ENCODE measurements at places on chromosomes 3 and 15.
A peak's percentile ranks its signal among the peaks of the same experiment; 100 is the strongest.

- H3K27me3 ChIP-seq, result no peaks in the 10 kb centered on the region
- DNase-seq, result no peak
- H3K4me3 ChIP-seq, result no peak overlapping the region
- H3K27ac ChIP-seq, result no peak overlapping the region
Observed at GRCh38 chr3:165748094-165748493, 89.1 kb downstream of the BCHE start.

- DNase-seq, result no peak
- H3K27me3 ChIP-seq, result no peaks in the 10 kb centered on the region
- no peaks in the 10 kb centered on the region for H3K36me3 ChIP-seq
- no peaks in the 10 kb centered on the region for H3K4me1 ChIP-seq
Observed at GRCh38 chr3:190414297-190414696, 26.3 kb downstream of the CLDN16 start.

DNA sequence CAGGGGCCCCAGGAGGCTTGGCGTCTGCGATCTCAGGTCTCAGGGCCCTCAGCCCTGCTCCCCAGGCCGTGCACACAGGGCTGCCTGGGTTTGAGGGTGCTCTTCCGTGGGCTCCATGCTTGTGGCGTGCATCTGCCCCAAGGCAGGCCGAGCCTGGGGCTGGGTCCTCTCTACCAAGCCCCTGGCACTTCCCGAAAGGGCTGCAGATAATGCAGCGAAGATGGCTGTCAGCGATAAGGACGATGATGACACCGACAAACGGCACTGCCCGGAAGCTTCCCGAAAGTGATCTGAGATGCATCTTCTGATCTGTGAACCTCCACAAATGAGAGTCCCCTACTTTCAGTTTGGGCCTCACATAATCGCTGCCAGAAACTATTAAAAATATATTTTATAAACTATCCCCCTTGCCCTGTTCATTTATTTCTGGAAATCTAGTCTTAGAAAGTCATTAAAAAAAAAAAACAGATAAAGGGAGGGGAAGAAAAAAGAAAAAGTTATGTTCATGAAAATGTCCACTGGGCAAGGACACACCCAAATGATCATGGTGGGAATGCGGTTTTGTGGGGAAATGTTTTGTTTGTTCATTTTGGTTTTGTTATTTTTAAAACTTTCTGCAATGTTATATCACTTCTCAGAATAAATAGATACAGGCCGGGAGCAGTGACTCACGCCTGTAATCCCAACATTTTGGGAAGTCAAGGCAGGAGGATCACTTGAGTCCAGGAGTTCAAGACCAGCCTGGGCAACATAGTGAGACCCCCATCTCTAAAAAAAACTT lies 51.5 kb downstream of the RPN1 start:
- H3K4me3 ChIP-seq, result no peak overlapping the region
- no peaks in the 10 kb centered on the region for H3K36me3 ChIP-seq
- DNase-seq, result no peak

DNA sequence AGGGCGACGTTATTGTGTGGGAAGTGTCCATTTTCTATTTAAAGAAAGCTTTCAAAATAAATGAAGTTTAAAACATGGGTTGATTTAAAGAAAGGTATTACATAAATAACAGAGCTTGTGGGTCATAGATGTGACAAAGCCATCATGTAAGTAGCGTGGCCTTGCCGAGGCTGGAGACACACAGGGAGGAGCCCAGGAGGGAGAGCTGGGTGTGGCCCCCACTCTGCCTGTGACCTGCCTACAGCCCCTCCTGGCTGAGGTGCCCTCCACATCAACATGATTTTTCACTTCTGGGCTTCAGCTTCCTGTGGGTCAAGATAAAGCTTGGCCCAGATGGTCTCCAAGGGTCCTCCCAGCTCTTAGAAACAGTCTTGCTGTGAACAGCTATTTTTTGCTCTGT lies 12.5 kb upstream of the MGLL start:
- H3K27me3 ChIP-seq, result no peaks in the 10 kb centered on the region
- no peak for DNase-seq
- no peaks in the 10 kb centered on the region for H3K36me3 ChIP-seq
- H3K4me3 ChIP-seq, result no peak overlapping the region

DNA sequence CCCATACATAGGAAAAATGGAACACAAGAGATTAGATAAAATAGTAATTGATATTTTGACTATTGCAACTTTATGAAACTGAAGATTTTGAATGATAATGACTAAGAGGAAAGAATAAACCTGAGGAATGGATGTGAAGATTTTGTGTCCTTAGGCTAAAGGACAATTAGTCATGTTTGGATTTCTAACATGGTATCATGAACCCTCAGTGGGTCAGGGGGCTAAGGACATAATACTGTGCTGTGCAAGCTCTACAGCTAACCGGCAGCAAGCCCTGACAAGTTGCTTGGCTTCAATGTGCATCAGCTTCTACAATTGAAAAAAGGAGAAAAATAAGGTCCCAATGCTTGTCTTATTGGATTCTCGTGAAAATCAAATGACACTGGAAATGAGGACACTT lies 491.0 kb downstream of the MECOM start:
- H3K4me1 ChIP-seq, result no peaks in the 10 kb centered on the region
- H3K4me3 ChIP-seq, result no peak overlapping the region
- DNase-seq, result no peak
- H3K27me3 ChIP-seq, result no peaks in the 10 kb centered on the region
- no peaks in the 10 kb centered on the region for H3K36me3 ChIP-seq

DNA sequence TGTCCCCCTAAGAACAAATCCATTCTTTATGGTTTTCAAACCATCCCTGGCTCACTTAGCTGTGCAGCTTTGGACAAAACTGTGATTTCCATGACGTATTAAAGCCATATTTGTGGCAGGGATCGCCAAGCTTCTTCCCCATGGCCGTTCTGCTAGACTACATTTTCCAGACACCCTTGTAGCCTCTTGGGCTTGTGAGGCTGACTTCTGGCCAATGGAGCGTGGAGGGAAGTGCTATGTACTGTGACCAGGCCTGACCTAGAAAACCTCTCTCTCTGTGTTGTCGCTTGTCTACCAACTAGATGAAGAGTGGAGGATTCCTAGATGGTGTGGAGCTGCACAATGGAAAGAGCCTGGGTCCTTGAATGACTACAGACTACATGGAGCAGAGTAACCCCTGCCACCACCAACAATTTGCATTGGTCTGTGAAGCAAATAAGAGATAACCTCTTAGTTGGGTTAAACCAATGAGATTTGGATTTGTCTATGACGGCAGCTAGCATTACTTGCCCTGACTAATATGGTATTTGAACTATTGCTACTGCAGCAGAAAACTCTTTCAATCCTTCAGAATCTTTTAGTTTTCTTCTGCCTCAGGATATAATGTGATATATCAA lies 22.1 kb upstream of the MGLL start:
- no peak overlapping the region for H3K4me3 ChIP-seq
- DNase-seq, result no peak
- no peaks in the 10 kb centered on the region for H3K36me3 ChIP-seq
- no peaks in the 10 kb centered on the region for H3K27me3 ChIP-seq
- H3K27ac ChIP-seq, result no peak overlapping the region

- no peaks in the 10 kb centered on the region for H3K27me3 ChIP-seq
- H3K4me3 ChIP-seq, result no peak overlapping the region
- no peak overlapping the region for H3K27ac ChIP-seq
- no peaks in the 10 kb centered on the region for H3K36me3 ChIP-seq
- no peaks in the 10 kb centered on the region for H3K4me1 ChIP-seq
- no peak for DNase-seq
Observed at GRCh38 chr15:88208396-88208795, 48.1 kb downstream of the NTRK3 start.

DNA sequence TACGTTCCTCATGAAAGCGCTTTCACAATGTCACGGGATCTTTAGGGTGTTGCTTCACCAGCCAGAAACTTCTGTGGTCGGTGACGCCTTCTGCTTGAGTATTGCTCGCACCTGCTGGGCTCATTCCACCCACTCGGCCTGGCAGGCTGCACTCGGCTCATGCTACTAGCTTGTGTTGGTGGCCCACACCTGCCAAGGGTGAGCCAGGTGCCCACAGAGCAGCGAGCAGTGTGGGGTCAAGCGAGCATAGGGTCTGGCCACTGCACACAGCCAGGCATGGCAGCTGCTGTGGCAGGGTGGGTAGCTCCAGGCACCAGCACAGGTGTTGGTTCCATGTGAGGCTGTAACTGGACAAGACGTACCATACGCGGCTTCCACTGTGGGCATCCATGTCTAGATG lies 202.9 kb upstream of the CADM2 start:
- H3K27me3 ChIP-seq, result no peaks in the 10 kb centered on the region
- no peaks in the 10 kb centered on the region for H3K36me3 ChIP-seq
- H3K27ac ChIP-seq, result no peak overlapping the region
- DNase-seq, result no peak
- no peaks in the 10 kb centered on the region for H3K4me1 ChIP-seq

DNA sequence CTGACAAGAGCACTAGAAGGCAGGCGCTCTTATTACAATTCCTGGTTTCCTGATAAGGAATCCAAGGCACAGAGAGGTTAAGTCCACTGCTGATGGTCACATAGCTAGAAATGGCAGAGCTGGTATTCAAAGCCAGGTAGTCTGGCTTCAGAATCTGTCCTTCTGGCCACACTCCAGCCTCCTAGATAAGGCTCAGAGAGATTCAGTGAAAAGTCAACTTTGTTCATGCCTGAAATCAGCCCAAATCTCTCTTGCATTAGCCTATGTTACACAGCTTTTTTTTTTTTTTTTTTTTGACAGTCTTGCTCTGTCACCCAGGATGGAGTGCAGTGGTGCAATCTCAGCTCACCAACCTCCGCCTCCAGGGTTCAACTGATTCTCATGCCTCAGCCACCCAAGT lies 21.1 kb upstream of the CMTM8 start:
- no peaks in the 10 kb centered on the region for H3K27me3 ChIP-seq
- no peak for DNase-seq
- no peaks in the 10 kb centered on the region for H3K36me3 ChIP-seq
- H3K4me1 ChIP-seq, result no peaks in the 10 kb centered on the region
- no peak overlapping the region for H3K27ac ChIP-seq

DNA sequence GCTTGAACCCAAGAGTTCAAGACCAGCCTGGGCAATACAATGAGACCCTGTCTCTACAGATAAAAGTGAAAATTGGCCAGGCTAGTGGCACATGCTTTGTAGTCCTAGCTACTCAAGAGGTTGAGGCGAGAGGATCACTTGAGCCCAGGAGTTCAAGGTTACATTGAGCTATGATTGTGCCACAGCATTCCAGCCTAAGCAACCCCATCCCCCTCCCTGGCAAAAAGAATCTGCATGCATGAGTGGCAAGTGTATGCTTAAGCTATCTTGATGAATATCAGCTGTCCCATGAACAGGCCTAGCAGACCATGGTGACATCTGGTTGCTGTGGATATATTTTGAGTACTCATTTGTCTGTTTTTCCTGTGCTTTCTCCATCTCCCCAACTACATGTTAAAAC lies 4.7 kb downstream of the ATRIP start:
- no peaks in the 10 kb centered on the region for H3K36me3 ChIP-seq
- no peak overlapping the region for H3K27ac ChIP-seq
- H3K4me1 ChIP-seq, result peaks cover 7% of the 10 kb centered on the region
- no peak overlapping the region for H3K4me3 ChIP-seq
- no peak for DNase-seq

DNA sequence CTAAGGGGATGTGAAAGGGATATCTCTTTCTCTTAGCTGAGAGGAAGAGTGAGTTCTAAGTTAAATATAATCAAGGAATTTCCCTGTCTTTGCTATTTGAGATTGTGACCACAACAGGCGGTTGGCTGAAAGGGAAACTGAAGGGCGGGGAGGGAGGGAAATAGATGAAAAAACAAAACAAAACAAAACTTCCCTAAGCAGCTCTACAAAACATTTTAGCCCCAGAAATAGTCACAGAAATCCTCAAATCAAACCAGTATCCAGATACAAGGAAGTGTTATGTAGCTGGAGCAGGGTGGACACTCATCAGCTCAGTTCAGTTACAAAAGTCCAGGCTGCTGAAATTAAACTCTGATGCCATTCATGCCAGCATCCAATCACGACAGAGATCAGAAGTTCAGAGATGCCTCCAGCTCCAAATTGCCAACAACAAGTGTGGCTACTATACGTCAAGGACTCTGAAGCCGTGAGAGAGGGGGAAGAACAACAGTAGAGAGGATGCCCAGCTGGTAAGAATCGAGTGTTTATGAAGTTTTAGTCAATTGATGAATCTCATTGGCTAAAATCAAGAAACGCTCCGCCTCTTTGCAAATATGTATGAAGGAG lies 319 bp upstream of the TP63 start:
- DNase-seq, result no peak
- peak overlapping the region; percentile 0 for H3K4me3 ChIP-seq
- no peak overlapping the region for H3K27ac ChIP-seq
- H3K4me1 ChIP-seq, result no peaks in the 10 kb centered on the region

DNA sequence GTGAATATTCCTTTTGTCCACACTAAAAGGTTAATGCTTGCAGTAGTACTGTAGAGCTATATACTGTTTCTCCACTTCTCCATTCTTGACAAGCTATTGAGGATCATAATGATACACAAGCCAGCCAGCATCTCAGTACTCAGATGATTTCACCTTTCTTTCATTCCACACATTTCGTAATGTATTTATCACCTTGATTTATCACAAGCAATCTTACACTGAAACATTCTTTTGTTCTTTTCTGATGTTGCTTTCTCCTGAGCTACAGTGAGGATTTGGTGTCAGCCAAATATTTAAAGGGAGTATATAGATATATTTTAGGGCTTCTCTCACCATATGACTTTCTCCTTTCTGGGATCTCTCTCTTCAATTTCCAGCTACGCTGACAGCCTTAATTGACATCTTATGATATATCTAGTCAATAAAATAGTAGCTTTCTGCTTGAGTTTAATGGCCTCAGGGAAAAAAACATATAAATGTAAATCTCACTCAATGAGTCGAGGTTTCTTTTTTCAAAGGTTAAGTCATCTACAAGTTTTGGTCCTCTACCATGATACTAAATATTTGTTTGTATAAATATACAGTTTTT lies 1327.0 kb downstream of the NSUN3 start:
- H3K4me3 ChIP-seq, result no peak overlapping the region
- H3K4me1 ChIP-seq, result no peaks in the 10 kb centered on the region
- no peak overlapping the region for H3K27ac ChIP-seq
- H3K36me3 ChIP-seq, result no peaks in the 10 kb centered on the region
- H3K27me3 ChIP-seq, result no peaks in the 10 kb centered on the region

Data from testis (tissue), 5 donors.